Nucleus accumbens (tissue), 56 donors: ENCODE measurements at places on chromosomes 1 and 21.

DNA sequence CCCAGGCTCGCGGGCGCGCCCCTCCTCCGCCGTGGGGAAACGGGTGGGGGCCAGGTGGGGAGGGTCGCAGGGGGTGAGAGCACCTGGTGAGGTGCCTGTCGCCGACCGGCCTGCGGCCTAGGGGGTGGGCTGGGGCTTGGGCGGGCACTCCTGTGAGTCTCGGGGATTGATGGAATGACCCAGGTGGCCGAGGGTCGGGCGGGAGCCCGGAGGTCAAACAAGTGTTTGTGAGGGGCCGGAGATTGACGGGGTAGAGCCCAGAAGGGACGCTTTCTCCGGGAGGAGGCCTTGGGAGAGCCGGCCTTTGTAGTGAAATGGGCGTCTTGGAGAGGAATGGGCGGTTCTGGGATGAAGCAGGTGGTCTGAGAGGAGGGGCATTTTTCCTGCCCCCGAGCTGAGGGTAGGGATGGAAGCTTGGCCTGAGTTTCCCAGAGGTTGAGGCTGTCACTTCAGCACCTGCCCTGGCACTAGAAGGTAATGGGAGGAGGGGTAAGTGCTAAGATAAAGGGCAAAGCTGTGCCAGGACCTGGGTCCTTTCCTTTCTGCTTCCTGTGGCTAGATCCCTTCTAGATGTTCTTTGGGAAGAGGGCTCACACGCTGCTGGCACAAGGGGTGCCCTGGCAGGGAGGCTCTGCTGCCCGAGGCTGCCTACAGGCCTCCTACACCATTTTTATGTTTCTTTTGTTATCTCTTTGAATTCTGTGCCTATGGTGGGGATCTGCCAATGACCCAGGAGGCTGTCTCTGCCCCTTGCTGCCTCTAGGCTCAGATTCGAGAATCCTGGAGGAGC is 56.1 kb downstream of the NDUFS5 start:
- no peak for DNase-seq

DNA sequence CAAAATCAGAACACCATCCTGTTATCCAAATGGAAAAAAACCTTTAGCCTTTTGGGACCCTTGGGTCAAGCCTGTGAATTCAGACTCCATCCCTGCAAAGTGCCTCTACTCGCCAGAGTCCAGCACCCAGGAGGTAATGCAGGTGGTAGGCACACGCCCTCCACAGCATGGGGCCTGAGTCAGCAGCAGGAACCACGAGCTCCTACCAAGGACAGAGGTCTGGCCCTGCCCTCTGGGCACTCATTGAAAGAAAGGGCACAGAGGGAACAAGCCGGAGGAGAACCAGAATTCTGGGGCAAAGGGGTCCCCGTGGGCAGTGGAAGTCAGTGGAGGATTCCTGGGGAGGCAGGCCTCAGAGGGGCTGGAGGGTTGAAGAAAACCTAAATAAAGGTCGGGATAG is 438.1 kb downstream of the NPHP4 start:
- no peak for DNase-seq

- no peak for DNase-seq
These were observed 39.2 kb upstream of the LRRC8D start for GRCh38 chr1:89781494-89782126.

- no peak for DNase-seq
These were observed 64.5 kb upstream of the LYST start for GRCh38 chr1:235931171-235931738.

DNA sequence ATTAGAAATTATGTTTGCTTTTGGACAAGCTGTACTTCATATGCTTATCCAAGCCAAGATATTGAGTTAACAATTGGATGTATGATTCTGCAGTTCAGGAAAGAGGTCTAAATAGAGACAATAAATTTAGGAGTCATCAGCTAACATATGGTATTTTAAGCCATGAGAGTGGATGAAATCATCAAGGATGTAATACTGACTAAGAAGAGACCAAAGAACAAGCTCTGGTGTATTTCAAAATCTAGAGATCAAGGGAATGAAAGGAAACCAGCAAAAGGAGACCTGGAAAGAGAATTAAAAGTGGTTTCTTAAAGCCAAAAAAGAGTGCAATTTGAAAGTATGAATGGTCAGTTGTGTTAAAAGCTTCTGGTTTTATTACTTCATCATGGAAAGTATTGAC is 183.6 kb upstream of the BEND5 start:
- DNase-seq: no peak

- DNase-seq: no peak
These were observed 55.5 kb upstream of the ABCG1 start for GRCh38 chr21:42163511-42163863.

GRCh38 chr1:239293350-239294110 is 92.8 kb upstream of the CHRM3 start:
- DNase-seq: no peak

GRCh38 chr1:25569597-25570396 is 26.4 kb downstream of the LDLRAP1 start:
- no peak for DNase-seq

GRCh38 chr1:75980972-75981897 is 49.0 kb upstream of the ASB17 start:
- DNase-seq: no peak

DNA sequence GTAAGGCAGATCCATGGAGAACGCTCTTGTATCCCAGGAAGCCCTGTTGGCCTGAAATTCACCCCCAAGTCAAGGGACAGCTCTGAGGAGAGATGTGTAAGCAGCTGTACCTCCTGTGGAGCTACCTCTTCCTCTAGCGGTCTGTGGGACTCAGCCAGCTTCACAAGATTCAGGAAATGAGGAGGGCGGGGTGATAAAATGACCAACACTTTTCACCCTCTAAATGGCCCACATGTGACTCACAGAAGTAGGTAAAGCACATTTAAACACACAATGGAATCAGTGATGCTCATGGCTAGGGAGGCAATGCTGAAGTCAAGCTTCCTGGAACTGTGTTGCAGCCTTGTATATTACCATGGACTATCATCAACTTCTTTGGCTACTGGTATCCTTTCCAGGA is at the start of gene SH2D1B:
SH2D1B (minus strand) TSS at position 135 of the 400 bp plus-strand sequence; CDS start at position 15, 120 bp downstream.
- DNase-seq: no peak

GRCh38 chr1:78703806-78704205 is 54.2 kb downstream of the IFI44 start:
- DNase-seq: no peak

DNA sequence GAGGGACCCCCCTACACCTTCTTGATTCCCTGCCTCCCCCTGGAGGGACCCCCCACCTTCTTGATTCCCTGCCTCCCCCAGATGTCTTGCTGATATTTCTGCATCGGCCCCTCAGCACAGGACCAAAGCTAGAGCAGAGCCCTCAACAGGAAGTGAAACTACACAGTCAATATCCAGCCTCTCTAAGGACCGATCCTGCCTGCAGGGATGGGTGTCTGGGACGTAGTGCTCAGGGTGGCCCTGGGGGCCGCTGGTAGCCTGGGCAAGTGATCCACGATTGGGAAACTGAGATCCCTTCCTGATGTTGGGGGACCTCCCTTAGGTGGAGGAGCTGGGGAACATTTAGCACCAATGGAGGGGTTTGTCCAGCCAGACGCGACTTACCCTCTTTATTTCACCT is 3.9 kb upstream of the LEFTY2 start:
- no peak for DNase-seq

- DNase-seq: no peak
These were observed 101.2 kb downstream of the GDAP2 start for GRCh38 chr1:117828201-117828600.

DNA sequence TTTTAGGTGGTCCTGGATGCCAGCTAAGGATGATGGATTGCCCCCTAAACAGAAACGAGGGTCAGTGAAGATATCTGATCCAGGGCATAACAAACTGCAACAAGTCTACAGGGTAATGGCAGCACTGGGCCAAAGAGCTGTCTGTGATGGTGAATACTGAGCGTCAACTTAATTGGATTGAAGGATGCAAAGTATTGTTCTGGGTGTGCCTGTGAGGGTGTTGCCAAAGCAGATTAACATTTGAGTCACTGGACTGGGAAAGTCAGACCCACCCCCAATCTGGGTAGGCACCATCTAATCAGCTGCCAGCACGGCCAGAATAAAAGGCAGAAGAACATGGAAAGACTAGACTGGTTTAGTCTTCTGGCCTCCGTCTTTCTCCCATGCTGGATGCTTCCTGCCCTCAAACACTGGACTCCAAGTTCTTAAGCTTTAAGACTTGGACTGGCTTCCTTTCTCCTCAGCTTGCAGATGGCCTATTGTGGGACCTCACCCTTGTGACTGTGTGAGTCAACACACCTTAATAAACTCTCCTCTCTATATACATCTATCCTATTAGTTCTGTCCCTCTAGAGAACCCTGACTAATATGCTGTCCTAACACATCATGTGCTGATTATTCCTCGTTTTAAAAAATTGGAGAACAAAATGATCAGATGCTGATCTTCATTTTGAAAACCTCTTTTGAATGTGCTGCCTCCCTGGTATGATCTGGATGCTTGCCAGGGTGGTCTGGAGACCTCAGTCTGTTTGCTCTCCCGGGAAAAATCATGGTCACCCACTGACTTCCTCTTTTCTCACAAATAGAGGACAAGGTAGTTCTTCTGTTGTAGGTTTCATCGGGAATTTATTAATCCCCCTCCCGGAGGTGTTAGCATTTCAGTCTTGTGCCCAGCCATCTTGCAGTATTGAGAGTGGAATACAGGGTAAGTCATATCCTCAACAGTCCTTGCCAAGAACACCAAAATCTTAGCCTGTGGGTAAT is 234.7 kb downstream of the SETD4 start:
- no peak for DNase-seq

- DNase-seq: no peak
These were observed 299.2 kb downstream of the SRGAP2C start for GRCh38 chr1:121483961-121484424.

GRCh38 chr1:112718691-112719418 is 3.7 kb upstream of the PPM1J start:
- DNase-seq: peak; percentile 77

GRCh38 chr1:221075911-221076310 is 196.7 kb downstream of the HLX start:
- DNase-seq: no peak

- DNase-seq: no peak
These were observed 28.7 kb upstream of the COL6A2 start for GRCh38 chr21:46069166-46069565.

- DNase-seq: no peak
These were observed 8.8 kb upstream of the SRP9 start for GRCh38 chr1:225768662-225769426.
